ENCODE measurements at places on chromosomes 3 and 15. TPM values are rescaled to one million over a fixed set of nuclear protein-coding genes. Genes with fewer than 3 reads are reported as not detected.

MNS1 gene
- 1.5 TPM for total RNA-seq

ZNF502 gene
- 5.8 TPM for total RNA-seq

LIPC gene
- total RNA-seq: 0.37 TPM

NR2E3 gene
- 0.25 TPM for total RNA-seq

COLQ gene
- total RNA-seq: 0.75 TPM

TPRG1 gene
- 1.8 TPM for total RNA-seq

ANKRD34C gene
- not detected for total RNA-seq

CCR4 gene
- total RNA-seq: not detected

TGM5 gene
- not detected for total RNA-seq

MYO5A gene
- 70.7 TPM for total RNA-seq

ALDH1L1 gene
- total RNA-seq: 0.25 TPM

POPDC2 gene
- total RNA-seq: 6.3 TPM

RFTN1 gene
- total RNA-seq: 31.4 TPM
